ENCODE measurements at places on chromosomes 3 and 15.

GRCh38 chr15:41462084-41462795, 31.4 kb upstream of the ITPKA start:
- no peak for DNase-seq

DNA sequence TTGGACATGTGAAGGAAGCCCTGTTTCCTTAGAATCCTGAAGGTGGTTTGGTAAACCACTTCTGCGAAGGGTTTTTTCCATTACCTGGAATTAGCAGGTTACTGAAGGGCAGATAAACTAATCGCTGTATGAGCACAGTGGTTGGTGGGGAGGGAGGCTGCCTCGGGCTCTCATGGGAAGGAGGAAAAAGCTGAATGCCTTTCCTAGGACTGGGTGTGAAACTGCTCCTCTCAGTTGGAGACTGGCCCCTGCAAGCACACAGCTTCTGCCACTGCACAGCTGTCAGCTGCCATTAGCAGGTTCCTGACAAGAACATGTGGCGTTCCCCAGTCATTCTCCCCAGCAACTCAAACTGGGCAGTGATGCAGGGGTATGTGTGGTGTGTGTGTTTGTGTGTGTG, 376.3 kb downstream of the GAP43 start:
- DNase-seq = no peak

- DNase-seq = no peak
Observed at GRCh38 chr3:67009716-67010115, 11.6 kb downstream of the KBTBD8 start.

GRCh38 chr15:77025083-77025901, 30.4 kb downstream of the PSTPIP1 start:
- no peak for DNase-seq

GRCh38 chr3:88059380-88060170, 520 bp downstream of the ZNF654 start:
- no peak for DNase-seq

DNA sequence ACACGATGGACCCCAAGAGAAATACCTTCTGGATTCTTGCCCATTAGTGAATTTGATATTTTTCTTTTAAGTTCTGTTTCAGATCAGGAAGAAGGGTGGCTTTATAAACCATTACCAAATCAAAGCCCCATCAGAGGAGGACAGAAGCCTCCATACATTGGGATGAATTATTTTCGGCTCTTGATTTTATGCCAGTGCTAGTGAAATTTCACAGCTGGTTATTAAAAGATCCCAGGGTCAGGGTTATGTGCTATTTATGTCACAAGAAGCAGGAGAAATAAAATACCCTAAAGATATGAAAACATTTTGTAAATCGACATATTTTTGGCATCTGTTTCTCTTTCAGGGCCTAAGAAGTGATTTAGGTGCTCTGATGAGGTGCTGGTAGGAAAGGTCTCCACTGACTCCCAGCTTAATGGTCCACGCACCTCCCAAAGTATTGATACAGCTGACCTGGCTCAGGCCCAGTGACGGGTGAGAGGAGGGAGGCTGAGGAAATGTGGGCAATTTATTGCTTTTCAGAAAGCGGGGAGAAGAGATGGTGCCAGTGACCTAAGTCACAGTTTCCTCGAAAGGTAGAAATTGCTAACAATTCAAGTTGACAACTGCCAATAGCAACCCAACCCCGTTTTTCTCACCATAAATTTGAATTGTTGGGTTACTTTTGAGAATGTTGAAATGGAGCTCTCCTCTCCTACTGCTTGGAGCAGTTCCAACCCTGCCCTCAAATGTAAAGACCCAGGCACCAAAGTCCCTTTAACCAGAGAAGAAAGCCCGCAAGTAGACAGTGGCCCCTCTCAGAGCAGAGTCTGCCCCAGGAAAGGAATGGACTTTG, 315.6 kb upstream of the NR2E3 start:
- DNase-seq = no peak

GRCh38 chr3:139975594-139976365, 40.8 kb downstream of the CLSTN2 start:
- no peak for DNase-seq

- DNase-seq = no peak
Observed at GRCh38 chr3:101128001-101128400, 134.8 kb upstream of the ABI3BP start.

DNA sequence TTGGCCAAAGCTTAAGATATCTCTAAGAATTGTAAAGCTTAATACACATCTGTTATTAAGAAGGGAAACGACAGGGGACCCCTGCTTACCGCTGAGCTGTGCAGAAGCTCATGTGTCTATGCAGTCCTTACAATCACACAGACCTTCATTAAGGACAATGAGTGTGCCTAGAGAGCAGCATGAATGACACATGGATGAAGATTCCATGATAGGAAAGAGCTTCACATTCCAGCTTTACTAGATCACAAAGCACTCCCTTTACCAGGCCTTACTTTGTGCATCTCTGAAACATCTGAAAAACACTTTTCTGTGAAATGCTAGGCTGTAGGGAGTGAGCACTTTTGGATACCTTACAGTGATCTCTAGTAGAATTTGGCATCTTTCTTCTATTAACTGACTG, 32.0 kb downstream of the RNF168 start:
- no peak for DNase-seq

DNA sequence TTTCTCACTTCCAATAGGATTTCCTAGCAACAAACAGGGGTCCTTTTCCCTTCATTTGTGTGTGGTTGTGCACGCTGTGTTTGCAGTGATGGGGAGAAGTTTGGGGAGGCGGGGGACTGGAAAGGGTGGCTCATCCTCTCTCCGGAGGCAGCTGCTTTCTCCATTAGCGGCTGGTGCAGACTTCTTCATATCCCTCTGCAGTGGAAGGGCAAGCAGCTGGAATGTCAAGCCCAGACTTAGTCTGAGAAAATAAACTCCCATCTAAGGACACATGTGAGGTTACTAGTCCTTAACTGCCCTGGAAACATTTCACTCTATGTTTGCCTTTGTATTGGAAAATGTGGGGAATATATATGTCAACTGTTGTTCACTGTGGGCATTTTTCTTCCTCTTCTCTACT, 467.0 kb upstream of the RASGRP1 start:
- DNase-seq = no peak

DNA sequence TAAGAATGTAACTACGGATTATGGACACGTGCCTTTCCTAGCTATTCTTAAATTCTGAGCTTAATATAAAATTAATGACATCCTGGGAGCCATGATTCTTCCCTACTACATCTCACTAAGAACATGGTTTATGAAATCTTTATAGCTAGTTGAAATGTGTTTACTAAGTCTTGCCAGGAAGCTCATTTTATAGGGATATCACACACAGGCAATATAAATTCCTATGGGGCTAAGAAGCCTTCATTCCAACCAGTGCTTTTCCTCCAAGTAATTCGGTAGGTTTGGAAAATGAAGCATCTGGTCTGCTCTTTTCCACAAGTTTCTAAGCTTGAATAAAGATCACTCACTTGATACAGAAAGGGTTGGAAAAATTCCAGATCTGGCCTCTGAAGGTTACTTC, 802.6 kb downstream of the FHIT start:
- no peak for DNase-seq
